MG63 (cell line): ENCODE measurements at places on chromosomes 7 and 10.
A peak's percentile ranks its signal among the peaks of the same experiment; 100 is the strongest.

GRCh38 chr7:28939367-28939766 lies 18.8 kb downstream of the TRIL start:
- DNase-seq: no peak

DNA sequence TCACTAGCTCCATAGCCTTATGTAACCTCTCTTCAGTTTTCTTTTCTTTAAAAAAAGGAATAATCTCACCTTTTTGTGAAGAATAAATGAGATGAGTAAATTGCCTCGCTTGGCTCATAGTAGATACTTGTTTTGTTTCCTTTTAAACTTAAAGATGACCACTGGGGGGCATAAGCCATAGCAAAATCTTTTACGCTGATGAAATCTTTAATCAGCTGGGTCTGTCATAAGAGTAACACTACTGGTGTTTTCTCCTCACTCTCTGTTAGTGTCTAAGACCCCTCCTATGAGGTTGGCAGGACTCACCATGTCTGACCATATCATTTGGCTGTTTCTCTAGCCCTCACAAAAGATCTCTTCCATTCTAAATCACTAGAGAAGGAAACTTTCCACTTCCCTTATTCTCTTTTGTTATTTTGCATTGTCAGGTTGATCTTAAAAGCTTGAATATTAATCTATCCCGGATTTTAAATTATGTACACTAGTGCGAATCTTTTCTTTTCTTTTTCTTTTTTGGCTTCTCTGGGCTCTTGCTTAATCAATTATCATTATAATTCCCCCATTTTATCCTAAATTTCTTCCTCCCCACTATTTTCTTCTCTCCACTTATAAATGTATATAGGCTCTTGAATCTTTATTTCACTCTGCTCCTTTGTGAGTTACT lies 12.5 kb downstream of the STAG3 start:
- no peak for DNase-seq

DNA sequence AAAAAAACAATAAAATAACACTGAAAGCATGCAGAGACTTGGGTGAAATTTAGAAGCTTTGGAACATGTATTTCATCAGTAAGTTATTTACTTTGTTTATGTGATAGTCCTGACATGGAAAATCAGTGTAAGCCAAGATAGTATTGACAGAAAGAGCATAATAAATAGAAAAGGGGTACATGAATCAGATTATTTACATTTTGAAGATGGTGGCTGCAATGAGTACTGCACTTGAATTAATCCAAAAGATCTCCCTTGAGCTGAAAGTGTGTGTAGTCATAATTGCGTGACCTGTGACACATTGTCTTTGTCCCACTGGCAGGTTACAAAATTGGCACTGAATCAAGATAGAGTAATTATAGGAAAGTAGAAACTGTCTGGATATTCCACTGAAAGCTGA lies 562.9 kb downstream of the GFRA1 start:
- DNase-seq: no peak

- DNase-seq: no peak
These were observed 860 bp downstream of the RPP30 start for GRCh38 chr10:90872648-90873020.

DNA sequence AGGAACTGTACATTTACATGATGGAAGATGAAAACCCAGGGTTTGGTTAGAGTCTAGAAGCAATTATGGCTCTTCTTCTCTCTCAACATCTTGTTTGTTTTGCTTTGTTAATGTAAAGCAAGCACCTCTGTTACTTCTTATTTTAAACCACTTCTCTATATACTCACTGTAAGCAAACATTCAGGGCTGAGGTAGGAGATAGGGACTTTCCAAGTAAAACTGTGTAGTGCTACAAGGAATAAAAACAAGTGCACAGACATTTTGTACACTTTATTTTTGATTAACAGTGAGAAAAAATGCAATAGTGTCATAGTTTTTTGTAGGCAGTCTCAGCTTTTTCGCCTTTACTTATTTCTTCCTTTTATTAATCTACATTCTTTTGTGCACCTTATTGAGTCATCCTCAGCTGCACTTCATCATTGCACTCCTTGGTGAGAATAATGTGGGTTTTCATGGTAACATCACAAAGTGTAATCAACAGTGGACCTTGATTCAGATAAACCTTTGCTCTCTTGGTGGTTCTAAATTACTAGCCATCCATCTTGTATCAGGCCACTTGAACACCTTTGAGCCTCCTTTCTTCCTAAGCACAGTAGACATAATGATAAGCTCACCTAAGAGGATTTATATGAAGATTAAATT lies 52.9 kb downstream of the ELMO1 start:
- DNase-seq: no peak

DNA sequence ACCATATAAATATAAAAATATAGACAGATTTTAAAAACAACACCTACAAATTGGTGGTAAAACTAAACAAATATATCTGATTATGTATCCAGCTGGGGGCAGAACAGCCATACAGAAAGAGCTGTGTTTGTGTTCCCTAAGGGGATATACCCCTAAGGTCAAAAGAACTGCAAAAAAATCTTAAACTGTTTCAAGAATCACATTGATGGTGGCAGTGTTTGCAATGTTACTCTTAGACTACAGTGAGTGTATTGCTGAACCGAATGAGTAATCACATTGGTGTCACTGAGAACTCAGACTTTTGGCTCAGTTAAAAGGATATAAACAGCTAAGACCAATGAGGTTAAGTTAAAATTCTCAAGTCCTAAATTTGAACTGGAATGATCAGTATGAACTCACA lies 27.1 kb upstream of the PTPRN2 start:
- no peak for DNase-seq

DNA sequence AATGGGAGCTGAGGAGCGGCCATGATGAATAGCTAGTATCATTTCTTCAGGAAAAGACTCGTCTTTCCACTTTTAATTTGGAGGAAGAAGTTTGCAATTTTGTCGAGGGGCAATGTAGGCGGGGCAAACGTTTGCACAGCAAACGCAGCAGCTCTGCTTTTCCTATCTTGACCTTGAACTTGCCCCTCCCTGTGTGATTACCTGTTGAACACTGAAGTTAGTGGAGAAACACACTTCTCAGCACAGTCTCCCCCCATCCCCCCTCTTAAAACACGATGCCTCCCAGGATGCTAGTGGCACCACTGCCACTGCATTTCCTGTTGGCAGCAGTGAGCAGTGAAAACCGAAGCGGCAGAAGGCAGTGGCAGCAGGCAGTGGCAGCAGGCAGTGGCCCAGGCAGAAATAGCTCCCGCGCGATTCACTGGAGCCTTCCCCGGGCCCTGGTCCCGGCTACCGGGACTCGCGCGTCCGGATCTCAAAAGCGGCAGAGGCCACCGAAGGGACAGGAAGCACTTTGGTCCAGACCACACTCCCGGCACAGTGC lies at the start of gene EPDR1:
EPDR1 (plus strand) TSS at position 336 of the 544 bp plus-strand sequence. CDS start 300 bp downstream, outside the sequence.
- DNase-seq: peak; percentile 52

GRCh38 chr10:33381451-33382215 lies 47.2 kb upstream of the NRP1 start:
- peak; percentile 27 for DNase-seq

GRCh38 chr7:120554960-120555571 lies 282.1 kb downstream of the KCND2 start:
- peak; percentile 20 for DNase-seq

- DNase-seq: peak; percentile 85
These were observed 745 bp downstream of the DAGLB start for GRCh38 chr7:6446838-6447580.

GRCh38 chr10:113762083-113762482 lies 10.6 kb downstream of the PLEKHS1 start:
- no peak for DNase-seq

DNA sequence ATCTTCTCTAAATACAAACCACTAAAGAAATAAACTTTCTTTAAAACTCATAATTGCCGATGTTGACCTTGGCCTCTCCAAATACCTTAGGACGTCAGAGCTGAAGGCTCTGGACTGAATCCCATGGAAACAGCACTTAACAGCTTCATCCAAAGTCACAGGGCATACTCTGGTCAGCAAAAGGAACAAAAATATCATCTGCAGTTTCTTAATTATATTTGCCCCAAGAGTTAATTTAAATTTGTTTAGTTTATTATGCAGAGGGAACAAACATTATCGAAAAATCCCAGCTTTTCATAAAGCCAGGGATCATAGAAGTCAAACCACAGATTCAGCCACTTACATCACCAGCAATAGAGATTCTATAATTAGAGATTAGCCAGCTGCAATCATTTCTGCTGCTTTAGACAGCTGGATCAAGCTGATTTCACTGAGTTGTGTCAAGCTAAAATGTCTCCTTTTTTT lies 20.5 kb upstream of the FAM13C start:
- DNase-seq: no peak

GRCh38 chr7:151539088-151539671 lies 19.5 kb upstream of the RHEB start:
- DNase-seq: no peak

DNA sequence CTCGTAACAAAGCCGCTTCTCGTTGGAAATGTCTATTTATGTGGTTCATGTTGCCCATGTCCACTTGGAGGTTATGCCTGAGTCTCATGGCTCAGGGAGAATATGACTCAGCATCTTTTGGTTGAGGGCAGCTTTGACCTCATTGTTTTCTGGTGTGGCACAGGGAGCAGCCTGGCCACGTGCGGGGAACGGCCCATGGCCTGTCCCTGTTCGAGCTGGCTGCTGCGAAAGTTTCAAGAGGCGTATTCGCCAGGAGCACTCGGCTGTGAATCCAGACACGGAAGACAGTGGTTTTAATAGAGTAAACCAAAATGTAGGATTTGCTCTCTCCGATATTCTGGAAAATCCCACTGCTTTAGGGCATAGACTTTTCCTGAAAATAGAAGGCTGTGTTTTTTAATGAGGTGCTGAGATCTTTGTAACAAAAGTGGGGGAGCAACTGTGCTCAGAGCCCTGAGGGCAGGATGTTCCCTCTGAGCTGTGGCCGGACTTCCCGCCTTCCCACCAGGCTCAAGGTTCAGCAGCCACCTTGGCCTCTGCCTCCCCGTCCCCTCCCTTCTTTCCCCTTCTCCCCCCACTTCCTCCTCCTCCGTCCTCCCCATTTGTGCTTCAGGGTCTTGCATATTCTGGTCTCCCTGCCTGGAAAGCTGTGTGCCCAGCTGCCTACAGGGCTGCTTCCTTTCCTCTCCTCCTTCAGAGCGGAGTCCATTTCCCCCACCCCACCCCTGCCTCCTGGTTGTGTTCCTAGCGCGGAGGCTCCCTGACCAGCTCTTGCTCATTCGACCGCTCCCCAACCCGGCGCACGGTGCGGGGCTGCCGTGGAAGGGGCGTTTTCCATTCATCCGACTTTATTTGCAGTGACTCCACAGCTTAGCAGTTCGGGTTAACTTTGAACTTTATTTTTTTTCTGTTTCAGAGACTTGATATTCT lies 642.0 kb downstream of the SDK1 start:
- DNase-seq: no peak

GRCh38 chr10:127524229-127524628 lies 24.9 kb upstream of the NPS start:
- DNase-seq: no peak

DNA sequence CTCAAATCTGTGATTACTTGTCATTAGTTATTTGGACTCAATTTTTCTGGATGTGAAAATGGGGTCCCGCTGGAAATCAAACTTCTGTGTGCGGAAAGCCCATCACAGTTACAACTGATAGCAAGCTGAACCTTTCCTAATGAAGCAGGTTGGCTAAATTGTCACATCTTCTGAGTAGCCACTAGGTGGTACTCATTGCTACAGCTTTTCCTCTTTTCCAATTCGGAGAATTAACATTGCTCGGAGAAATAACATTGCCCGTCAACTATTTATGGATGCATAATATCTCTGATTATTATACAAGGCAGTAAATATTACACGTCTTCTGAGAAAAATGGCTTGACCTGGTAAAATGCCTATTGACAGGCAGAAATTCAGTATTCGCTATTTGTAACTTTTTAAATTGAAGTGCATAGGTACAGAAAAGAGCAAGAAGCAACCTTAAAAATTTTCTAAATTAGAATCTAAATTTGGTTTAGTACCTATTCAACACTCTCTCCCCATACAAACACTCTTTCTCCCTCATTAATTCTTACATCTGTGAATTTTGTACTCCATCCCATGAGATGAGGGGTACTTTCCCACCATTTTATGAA lies 17.3 kb upstream of the BLOC1S2 start:
- no peak for DNase-seq

DNA sequence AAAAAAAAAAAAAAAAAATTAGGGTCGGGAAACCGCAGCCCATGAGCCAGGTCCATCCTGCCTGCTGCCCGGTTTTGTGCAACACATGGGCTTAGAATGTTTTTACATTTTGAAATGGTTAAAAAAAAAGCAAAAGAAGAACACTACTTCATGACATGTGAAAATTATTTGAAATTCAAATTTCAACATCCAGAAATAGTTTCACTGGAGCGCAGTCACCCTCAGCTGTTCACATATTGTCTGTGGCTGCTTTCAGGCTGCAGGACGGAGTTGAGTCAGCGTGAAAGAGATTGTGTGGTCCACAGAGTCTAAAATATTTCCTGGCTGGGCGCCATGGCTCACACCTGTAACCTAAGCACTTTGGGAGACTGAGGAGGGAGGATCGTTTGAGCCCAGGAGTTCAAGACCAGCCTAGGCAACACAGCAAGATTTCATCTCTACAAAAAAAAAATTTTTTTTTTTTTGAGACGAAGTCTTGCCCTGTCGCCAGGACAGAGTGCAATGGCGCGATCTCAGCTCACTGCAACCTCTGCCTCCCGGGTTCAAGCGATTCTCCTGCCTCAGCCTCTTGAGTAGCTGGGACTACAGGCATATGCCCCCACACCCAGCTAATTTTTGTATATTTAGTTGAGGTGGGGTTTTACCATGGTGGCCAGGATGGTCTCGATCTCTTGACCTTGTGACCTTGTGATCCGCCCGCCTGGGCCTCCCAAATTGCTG lies 63.9 kb upstream of the ECHDC3 start:
- DNase-seq: no peak

DNA sequence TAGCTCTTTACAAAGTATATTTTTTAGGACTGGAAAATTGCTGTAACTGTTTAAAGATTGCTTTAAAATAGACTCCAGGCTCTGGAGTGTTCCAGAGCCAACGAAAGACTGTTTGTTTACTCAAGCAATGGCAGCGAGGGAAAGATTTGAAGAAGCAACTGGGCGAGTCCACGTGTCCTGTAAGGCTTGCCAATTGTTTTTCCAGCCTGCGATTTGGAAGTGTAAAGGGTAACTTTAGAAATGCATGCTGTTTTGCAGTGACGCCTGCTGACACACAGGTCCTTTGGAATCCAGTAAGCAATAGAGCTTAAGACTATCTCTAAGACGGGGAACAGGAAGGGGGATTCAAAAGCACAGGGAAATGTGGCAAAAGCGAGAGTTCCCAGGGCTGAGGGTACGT lies 55.8 kb downstream of the TACC2 start:
- peak; percentile 69 for DNase-seq

GRCh38 chr10:71492872-71493271 lies 96.2 kb downstream of the CDH23 start:
- DNase-seq: no peak

- DNase-seq: no peak
These were observed 385.8 kb upstream of the C7orf33 start for GRCh38 chr7:148204639-148205304.

- no peak for DNase-seq
These were observed 50.6 kb downstream of the SLC29A4 start for GRCh38 chr7:5333121-5334045.

- DNase-seq: no peak
These were observed 137.3 kb downstream of the ELMO1 start for GRCh38 chr7:37311355-37311754.
